Hematopoietic multipotent progenitor cell (in vitro differentiated cells): ENCODE measurements at places on chromosomes 7 and 10.

- DNase-seq: no peak
Measured at GRCh38 chr7:129615018-129615417, 3.5 kb downstream of the NRF1 start.

- no peak for DNase-seq
Measured at GRCh38 chr10:71084061-71084817, 128.1 kb upstream of the UNC5B start.

GRCh38 chr10:52772623-52773022, at the start of gene MBL2:
MBL2 (minus strand) TSS chr10:52772784; CDS start chr10:52771635, 1,149 bp downstream.
- DNase-seq: no peak

- no peak for DNase-seq
Measured at GRCh38 chr10:71060476-71061426, 151.6 kb upstream of the UNC5B start.

DNA sequence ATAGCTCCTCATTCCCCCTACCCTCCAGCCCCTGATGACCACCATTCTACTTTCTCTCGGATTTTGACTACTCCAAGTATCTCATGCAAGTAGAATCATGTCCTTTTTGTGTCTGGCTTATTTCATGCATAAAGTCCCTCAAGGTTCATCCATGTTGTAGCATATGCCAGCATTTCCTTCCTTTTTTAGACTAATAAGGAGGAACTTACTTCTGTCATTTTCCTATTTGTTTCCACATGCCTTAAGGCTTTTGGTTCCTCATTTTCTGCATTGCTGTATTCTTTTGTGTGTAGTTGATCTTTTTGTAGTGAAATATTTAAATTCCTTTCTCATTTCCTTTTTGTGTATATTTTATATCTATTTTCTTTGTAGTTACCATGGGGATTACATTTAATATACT, 376.9 kb downstream of the CALN1 start:
- DNase-seq: peak; percentile 67

- no peak for DNase-seq
Measured at GRCh38 chr10:10598297-10598696, 419.4 kb upstream of the CELF2 start.

- DNase-seq: no peak
Measured at GRCh38 chr7:106537119-106537518, 123.8 kb downstream of the CCDC71L start.

- DNase-seq: no peak
Measured at GRCh38 chr7:121493553-121493952, 97.4 kb upstream of the FAM3C start.

DNA sequence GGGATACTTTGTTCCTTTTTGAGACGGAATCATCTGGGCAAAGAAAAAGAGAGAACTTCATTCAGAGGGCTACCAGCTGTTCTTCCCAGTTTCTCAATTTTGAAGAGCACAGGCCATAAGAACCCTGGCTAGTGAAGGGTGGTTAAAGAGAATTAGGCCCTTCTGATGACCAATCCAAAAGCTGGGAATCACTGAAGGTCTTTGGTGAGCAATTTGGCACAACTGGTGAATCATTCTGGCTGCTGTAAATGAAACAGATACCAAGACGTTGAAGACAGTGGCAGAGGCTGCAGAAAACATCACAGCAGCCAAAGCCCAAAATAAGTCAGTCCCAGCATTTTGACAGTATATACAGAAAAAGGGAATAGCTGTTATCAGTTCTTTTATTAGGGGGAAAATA, 5.1 kb downstream of the RAPGEF5 start:
- no peak for DNase-seq

DNA sequence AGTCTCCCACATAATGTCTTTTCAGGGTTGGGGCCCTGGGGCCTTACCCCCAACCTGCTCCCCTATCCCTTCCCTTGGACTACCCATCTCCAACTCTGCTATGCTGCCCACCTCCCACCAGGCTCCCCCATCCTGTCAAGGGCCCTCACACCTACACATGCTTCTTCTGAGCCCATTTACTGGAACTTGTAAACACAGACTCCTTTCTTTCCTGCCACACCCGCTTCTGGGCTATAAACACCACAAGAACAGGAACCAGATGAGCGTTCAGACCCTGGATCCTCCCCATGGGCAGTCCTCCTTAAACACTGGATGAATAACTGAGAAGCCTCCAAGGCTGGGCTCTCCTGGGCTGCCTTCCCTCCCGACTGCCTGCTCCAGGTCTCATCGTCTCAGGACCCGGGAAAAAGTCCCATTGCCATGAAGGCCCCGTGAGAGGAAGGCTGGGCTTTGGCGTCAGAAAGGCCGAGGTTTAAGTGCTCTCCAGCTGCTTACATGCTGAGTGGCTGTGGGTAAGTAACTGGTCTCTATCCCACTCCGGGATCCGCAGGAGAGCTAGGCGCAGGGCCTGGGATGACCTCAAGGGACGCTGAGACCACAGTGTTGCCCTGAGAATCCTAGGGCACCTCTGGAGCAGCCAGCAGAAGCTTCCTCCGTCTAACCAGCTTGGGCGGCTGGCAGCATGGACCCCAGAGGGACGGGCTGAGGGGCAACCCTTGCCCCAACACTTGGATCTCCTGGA, 15.6 kb upstream of the CRHR2 start:
- DNase-seq: no peak

GRCh38 chr7:157415486-157415885, 78.7 kb downstream of the DNAJB6 start:
- no peak for DNase-seq

DNA sequence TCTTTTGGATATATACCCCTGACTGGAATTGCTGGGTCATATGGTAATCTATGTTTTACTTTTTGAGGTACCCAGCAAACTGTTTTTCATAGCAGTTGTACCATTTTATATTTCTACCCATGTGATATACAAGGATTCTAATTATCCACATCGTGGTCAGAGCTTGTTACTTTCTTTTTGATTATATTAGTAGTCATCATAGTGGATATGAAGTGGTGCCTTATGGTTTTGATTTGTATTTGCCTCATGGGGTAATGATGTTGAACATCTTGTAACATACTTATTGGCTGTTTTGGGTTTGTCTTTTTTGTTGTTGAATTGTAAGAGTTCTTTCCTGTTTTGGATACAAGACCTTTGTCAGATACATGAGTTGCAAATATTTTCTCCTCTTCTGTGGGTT, 51.7 kb downstream of the MAPK8 start:
- DNase-seq: no peak

DNA sequence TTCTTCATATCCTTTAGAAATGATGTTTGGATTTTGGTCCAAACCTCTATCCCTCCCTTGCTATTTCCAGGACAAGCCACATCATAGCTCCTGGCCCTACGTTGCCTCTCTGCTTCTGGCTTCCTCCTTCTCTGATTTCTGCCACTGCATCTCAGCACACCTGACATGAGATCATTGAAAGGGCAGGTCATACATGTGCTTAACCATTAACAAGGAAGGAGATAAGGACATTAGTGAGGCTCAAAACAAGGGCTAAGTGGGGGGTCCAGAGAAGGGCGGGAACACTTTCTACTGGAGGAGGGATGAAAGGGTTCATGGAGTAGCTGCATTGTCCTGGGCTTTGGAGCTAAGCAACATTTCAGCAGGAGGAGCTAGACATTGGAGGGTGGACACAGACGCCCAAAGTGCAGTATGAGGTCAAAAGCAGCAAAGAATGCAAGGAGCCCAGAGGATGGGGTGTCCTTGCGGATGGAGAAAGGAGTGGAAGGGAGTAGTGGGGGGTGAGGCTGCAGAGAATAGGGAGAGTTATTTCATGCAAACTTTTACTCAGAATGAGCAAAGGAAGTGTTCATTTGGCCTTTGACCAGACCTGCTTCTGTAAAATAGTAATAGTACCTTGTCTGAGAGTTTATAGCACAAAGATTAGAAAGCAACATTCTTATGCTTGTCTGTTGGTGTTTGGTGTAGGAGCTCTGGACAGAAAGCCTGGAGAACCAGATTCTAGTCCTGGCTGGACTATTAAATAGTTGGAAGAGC, 102.4 kb upstream of the CREB5 start:
- no peak for DNase-seq

DNA sequence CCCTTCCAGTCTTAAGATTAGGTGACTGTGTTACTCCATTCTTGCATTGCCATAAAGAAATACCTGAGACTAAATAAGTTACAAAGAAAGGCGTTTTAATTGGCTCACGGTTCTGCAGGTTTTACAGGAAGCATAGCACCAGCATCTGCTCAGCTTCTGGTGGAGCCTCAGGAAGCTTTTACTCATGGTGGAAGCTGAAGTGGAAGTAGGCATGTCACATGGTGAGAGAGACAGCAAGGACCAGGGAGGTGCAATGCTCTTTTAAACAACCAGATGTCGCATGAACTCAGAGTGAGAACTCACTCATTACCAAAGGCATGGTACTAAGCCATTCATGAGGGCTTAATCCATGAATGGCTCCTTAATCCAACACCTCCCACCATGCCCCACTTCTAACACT, 34.0 kb upstream of the TMEM273 start:
- peak; percentile 11 for DNase-seq

DNA sequence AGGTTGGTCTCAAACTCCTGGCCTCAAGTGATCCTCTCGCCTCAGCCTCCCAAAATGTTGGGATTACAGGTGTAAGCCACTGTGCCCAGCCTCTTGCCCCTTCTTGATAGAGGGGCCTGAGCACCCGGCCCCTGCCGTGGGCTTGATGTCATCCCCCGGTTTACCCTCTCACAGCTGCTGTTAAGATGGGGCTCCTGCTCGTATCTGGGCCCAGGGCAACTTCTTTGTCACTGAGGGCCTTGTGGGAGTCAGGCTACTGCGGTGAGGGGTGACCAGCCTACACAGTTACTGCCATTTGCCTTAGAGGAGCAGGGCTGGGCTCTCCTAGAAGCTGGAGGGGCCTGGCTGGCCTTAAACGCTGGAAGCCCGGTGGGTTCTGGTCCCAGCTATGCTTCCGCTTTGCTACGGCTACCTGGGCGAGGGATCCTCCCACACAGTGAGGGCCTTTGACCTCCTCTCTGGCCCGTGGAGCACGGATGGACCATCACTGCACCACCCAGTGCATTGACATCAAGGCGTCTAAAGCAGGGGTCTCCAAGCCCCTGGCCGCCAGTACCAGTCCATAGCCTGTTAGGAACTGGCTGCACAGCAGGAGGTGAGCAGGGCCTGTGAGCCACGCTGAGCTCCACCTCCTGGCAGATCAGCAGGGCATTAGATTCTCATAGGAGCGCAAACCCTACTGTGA, 1.1 kb upstream of the TMEM130 start:
- no peak for DNase-seq

DNA sequence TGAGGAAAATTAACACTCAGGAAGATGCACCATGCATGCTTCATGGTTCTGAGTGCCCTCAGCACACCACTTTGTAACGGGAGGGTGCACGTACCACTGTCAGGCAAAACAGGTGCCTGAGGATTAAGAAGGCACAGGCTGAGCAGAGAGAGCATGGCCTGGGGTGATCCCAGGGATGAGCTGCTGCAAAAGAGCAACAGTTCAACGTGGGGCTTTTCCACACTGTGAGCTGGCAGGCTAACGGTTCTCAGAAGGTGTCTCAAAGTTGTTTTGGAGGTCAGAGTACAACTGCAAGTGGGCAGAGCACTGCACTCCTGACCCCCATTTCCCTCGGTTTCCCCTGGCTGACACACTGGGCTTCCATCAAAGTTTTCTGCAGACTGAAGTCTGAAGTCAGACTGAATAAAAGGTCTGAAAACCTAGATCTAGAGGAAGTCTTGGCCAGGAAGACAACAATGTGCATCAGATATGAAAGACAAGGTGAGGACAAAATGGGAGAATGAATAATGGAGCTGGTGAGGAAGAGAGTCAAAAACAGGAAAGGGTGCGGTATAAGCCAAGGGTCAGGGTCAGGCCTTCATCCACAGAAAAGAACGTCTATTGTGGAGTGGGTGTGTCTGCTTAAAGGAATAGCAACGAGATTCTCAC, 20.5 kb downstream of the ZNF438 start:
- DNase-seq: no peak

DNA sequence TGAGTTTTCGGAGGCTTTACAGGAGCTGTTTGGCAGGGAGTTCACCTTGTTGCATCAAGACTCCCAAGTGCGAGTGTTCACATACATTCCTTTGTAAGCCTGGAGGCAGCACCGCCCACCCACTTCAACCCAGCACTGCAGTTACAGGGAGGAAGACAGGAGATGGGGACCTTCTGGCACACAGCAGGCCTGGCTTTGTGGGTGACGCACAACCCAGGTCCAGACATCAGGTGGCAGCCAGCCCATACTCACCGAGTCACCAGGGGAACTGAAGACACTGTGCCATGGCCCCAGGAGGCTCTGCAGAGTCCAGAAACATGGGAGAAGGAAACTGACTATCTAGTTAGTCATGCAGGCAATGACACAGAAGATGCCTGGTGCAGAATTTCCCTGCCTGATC, 305.9 kb upstream of the RNF32 start:
- no peak for DNase-seq

- DNase-seq: no peak
Measured at GRCh38 chr10:42942279-42942950, 134.5 kb upstream of the RET start.

DNA sequence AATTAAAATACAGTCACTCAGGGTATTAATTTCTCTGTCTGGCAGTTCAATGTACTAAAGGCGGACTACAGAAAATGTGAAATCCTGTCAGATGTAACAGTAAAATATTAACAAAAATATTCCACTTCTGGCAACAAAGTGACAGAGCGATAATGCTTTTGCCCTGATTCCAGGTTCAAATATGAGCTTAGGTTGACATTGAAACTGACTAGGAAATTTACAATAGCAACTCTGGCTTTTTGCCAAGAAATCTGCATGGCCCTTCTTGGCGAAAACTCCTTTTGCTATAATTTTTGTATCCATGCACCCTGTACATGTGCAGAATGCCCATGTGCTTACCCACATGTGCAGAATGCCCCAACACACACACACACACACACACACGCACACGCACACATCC, 552.2 kb downstream of the MDFIC start:
- no peak for DNase-seq

GRCh38 chr7:20991544-20991943, 204.9 kb upstream of the SP8 start:
- DNase-seq: no peak

DNA sequence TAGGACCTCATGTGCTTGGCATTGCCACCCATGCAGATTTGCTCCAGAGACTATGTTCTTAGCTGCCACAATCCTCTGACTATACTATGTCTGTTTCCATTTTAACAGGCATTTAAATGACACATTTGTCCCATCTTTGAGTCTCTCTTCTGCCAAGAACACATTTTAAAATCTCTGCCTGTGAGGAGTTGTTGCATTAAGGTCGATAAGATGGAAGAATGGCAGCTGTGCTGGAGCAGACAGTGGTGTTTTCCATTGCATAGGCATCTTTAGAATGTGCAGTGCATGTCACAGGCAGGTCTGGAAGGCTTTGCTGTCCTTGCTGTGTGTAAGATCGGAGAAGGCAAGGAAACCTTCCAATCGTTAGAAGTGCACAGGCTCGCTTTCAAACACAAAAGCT, 70.9 kb upstream of the CELF2 start:
- no peak for DNase-seq
